ENCODE measurements at places on chromosomes 6 and 20.

DNA sequence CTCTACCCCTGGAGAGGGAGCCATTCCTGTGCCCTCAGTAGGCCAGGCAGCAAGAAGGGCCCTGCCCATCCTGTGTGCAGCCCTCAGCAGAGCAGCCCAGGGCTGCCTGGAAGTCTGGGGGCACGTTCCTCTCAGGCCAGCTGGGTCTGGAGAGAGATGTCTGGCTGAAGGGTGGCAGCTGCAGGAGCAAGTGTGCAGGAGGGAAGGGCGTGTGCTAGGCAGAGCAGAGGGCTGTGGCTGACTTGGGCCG, 62.7 kb downstream of the NOL4L start:
- no peak for DNase-seq

DNA sequence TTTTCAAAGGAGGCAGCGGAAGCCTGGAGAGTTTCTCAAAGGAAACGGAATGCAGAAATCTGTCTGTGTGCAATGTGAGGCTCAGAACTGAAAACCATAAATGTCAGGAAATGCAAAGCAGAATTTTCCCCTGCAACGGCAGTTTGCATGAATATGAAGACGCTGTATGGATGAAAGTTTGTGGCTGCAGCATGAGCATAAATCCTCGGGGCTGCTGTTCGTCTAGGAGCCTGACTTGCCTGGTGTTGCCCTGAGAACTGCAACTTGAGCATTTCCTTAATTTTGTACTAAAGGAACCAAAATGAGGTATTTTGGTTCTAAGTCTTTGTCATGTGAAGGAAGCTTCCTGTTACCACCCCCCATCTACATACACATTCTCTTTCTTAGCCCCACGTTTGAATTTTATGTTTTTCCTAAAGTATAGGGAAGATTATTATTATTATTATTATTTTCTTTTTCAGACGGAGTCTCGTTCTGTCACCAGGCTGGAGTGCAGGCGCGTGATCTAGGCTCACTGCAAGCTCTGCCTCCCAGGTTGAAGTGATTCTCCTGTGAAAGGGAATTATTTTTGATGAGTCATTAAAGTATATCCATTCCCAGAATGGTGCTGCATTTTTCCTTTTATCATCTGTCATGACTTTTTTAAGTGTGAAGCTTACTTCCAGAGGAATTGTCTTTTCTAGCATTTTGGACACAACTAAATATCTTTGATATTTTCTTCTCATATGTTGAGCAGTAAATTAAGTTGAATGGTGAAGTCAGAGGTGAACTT, 33.1 kb downstream of the MTHFD1L start:
- DNase-seq: no peak

DNA sequence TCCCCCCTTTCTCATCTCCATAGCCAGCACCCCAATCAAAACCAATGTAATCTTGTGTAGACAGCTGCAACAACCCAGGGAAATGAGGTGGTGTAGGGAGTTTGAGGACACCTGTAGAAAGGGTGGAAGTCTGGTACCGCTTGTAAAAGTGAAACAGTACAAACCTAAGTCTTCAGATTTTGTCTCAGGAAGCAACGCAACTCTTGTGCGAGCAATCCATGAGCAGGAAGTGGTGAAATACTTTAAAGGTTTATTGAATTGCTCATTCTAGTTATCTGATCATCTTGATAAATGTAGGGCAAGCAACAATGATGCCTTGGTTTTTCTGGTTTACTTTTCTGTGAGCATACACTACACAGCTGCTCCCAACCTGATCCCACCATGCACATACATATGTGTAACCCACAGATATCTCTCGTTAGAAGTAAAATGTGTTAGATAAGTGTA, 71.1 kb upstream of the THEMIS start:
- no peak for DNase-seq

DNA sequence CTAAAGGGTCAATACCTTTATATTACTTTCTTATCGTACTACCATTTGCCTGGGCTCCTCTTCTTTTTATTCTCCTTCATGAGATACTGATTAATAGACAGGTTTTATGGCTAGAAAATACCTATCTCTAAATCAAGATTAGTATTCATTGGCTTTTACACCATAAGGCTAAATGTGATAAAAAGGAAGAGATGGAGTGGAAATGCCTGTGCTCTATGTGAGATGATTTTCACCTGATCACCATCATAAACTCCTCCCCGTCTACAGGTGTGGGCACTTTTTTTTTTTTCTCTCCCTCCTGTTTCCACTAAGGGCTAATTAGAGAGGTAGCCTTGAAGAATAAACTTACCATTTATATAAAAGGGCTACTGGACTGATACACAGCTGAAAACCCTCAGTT, at the start of gene GLYATL3:
Gene GLYATL3, plus strand, starts transcription at position 301 of the 400 bp plus-strand sequence. CDS start 12,068 bp downstream, outside the sequence.
- DNase-seq: no peak

DNA sequence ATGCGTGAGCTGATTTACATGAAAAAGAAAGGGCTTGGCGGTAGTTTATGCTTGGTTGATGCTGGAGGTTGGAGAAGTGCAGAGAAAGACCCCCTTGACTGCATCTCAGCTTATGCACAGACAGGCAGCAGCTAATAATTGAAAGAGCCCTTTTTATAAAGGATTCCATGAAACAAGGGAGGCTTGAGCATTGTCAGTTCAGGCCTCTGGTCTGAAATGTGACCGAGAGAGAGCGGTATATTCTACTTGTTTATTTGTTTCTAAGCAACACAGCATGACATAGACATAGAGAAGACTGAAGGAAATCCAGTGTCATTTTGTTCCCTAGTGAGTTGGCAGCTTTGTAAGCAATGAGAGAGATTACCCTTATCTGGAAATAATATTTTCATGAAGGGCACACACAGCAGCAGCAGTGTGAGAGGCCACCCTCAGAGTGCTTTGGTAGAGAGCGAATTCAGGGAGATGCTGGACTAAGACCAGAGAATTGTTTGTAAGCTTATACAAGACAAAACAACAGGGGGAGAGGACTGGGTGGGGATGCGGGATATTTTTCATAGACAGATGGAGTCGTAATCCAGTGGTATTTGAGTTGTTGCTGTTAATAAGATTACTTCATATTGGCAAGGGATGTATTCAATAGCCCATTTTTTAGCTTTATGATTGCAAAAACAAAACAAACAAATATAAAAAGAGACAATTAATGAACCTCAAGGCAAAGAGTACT, 34.6 kb upstream of the LAMA2 start:
- DNase-seq: no peak

DNA sequence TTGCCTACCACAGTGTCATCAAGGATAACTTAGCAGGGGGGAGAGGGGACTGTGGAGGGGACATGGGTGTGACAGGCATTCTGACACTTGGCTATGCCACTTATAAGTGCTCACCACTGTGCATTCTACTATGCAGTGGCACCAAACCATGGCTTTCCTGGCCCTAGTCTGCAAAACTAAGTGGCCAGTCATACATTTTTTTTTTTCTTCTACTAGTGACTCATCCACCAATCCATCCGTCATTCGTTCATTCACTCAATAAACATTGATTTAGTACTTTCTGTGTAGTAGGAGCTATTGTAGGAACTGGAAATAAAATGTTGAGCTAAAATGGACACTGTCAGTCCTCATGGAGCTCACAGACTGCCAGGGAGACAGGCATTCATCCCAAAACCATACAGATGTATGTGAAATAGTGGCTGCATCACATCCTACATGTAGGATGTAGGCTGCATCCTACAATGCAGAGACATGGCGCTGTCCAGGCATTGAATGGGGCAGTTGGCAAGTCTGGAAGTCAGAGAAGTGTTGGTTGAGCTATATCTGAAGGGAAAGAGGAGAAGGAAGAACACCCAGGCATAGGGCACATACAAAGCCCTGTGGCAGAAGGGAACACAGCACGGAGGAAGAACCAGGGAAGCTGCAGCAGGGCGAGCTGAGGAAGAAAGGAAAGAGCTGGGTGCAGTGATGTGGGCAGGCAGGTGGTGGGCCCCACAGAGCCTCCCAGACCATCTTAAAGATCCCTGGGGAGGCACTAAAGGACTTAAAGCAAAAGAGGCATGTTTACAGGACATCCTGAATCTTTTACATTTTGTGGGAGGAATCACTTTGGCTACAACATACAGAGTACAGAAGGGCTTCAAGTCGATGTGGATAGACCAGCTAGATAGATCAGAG, 224.4 kb downstream of the UST start:
- DNase-seq: no peak

GRCh38 chr20:10476319-10476724, 41.2 kb downstream of the SLX4IP start:
- no peak for DNase-seq

GRCh38 chr6:31083742-31084354, 28.5 kb downstream of the C6orf15 start:
- peak; percentile 54 for DNase-seq

- no peak for DNase-seq
Measured at GRCh38 chr6:133594652-133595110, 294.2 kb upstream of the TCF21 start.

GRCh38 chr6:45837541-45838200, 178.0 kb downstream of the CLIC5 start:
- no peak for DNase-seq

DNA sequence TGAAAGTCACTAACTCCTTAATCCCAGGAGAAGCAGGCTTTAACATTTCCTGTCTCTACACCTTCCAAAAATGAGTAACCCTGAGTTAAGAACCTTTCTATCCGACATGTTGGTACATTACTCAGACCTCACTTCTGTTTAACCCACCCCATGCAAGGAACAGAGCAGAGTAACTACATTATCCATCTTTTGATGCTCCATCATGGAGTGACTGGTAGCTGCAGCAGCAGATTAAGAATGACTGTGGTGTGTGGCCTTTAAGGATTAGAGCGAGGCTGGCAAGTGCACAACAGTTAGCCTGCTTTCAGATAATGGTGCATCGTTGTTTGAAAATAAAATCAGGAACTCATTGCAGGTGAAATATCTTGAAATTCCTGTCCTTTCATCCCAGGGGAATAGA, 2.0 kb downstream of the TRAF3IP2 start:
- DNase-seq: no peak

DNA sequence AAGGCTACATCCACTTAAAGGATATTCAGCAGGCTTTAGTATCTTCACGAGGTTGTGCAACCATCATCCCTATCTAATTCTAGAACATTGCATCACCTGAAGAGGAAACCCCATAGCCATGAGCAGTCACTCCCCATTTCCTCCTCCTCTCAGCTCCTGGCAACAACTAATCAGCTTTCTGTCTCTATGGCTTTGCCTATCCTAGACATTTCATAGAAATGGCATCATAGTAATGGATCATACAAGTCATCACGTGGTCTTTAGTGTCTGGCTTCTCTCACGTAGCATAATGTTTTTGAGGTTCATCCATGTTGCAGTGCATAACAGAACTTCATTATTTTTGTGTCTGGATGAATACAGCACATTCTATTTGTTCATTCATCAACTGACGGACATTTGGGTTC, 20.5 kb downstream of the SNAI1 start:
- no peak for DNase-seq
